ENCODE measurements at places on chromosomes 3 and 15. TPM values are rescaled to one million over a fixed set of nuclear protein-coding genes. Genes with fewer than 3 reads are reported as not detected.

DNA sequence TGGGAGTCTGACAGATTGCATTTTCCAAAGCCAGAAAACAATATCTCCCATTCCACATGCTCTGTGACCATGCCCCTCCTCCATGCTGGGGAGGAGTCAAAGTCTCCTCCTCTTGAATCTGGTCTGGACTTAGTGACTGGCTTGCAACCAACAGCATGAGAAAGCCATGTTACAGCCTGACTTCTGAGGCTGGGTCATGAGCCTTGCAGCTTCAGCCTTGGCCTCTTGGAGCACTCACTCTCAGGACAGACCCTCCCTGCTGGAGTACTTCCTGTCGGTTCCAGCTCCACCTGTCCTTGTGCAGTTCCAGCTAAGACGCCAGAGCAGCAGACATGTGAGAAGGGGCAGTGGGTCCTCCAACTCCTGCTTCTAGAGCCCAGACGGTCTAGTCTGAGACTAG is 49.7 kb upstream of the RBSN start:
- no peak for DNase-seq

GRCh38 chr3:22485954-22486353 is 717.2 kb upstream of the UBE2E2 start:
- DNase-seq = no peak

CAND2 gene
- polyA plus RNA-seq = 7.0 TPM

NUDT16 gene
- polyA plus RNA-seq = 26.5 TPM

ISLR gene
- 54.1 TPM for polyA plus RNA-seq

ESYT3 gene
- polyA plus RNA-seq = 40.9 TPM

GPR171 gene
- polyA plus RNA-seq = 1.3 TPM

All from left lung (tissue), 14 donors.